Stimulated activated CD8-positive, alpha-beta memory T cell treated with anti-CD3 and anti-CD28 coated beads, Interleukin-4, amount 100 ng/mL, for 1 hour (primary cell): ENCODE measurements at places on chromosomes 6 and 20.

GRCh38 chr6:11356404-11357155, 124.1 kb upstream of the NEDD9 start:
- no peak for DNase-seq

DNA sequence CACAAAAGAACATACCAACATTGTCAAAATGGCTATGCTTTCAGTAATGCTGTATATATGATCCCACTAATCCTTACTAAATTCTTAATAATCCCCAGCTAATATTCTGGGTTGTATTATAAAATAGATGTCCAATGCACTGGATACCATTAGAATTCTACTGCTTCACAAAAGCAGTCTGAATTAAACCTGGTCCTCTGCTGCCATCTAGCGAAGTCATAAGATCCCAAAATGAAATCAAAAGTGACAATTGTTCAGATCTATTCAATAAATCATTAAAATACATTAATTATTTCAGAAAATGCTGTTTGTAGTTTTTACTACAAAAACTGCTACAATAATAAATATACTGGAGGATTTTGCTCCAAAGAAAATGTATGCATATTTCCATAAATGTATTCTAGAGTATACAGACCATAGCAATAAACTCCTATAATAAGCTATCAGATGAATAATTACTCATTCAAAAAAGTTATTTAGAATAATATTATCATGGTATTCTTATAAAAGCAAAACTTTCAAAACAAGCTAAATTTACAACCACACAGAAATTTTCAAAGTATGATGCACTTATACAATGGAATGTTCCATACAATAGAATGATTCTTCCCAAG, 92.6 kb downstream of the RNGTT start:
- DNase-seq = peak; percentile 5

DNA sequence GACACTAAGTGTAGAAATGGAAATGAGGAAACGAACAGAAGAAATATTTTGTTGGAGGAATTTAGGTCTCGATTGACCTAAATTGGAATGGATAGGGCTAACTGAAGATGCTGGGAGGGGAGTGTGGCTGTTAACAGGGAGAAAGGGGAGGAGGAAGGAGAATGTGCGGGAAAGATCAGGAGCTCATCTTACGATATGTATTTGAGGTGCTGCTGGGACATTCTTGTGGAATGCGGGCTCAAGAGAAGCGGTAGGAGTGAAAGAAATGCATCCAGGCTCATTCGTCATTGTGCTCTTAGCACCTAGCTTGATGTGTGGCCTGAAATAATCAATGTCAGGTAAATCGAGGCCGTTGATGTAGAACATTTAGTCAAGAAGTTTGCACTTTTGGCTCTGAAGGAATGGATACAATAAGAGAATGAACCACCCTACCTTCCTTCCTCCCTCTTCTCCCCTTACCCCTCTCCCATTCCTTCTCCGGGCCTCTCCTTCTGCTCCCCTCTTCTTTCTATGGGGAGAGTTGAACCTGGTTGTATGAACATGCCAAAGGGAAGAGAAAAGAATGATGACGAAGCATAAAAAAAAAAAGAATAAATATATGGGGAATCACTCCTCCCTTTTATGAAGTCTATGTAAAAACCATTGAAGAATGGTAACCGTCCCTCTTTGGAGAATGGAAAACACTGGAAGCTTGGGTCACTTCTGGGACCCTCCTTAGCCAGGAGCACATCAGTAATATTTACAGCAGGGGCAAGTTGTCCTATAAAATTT, 70.9 kb downstream of the SASH1 start:
- DNase-seq = no peak

- no peak for DNase-seq
These were observed 435.4 kb downstream of the BCKDHB start for GRCh38 chr6:80541886-80542285.

DNA sequence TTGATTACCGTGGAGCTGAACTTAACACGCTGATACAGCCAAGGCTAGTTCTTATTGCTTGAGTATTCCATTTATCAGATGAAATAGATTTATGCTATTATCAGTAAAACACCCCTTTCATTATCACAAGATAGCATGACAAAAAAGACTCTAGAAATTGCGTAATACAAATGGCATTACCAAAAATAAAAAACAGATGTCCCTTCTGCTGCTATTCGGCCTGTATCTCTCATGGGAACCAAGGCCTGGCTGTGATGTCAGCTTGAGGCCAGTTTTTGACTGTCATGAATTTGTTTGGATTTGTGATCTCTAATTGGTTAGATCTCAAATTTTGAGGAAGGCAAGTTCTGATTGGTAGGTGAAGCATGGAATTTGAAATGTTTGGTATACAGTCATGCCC, 25.2 kb downstream of the MEI4 start:
- DNase-seq = no peak

DNA sequence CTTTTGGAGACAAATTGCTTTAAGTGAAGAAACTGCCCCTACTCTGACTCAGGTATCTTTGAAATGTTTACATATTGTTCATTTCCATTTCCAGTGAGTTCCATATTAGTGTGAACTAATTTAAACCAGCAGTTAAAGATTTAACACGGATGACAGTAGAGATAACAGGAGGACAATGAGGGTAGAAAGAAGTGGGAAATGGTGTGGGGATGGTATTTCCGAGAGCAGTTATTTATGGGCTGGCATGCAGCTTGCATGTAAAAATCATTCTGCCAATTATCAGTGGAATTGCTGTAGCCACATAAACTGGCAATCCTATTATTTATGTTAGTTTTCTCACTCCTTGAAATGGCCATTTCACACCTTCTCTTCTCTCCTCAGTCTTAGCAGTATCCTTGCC, 8.6 kb upstream of the ADGRF5 start:
- DNase-seq = no peak

- DNase-seq = no peak
These were observed 8.6 kb upstream of the DEFB110 start for GRCh38 chr6:50030350-50030749.

- no peak for DNase-seq
These were observed 38.7 kb downstream of the NCR2 start for GRCh38 chr6:41373919-41374617.
